ENCODE measurements at places on chromosomes 16 and 17. TPM values are rescaled to one million over a fixed set of nuclear protein-coding genes. Genes with fewer than 3 reads are reported as not detected.
A peak's percentile ranks its signal among the peaks of the same experiment; 100 is the strongest.

- DNase-seq = no peak
Measured at GRCh38 chr17:42695500-42695899, 13.2 kb downstream of the CNTNAP1 start.

GRCh38 chr16:11181899-11182279 is 74.1 kb downstream of the SOCS1 start:
- DNase-seq = no peak

DNA sequence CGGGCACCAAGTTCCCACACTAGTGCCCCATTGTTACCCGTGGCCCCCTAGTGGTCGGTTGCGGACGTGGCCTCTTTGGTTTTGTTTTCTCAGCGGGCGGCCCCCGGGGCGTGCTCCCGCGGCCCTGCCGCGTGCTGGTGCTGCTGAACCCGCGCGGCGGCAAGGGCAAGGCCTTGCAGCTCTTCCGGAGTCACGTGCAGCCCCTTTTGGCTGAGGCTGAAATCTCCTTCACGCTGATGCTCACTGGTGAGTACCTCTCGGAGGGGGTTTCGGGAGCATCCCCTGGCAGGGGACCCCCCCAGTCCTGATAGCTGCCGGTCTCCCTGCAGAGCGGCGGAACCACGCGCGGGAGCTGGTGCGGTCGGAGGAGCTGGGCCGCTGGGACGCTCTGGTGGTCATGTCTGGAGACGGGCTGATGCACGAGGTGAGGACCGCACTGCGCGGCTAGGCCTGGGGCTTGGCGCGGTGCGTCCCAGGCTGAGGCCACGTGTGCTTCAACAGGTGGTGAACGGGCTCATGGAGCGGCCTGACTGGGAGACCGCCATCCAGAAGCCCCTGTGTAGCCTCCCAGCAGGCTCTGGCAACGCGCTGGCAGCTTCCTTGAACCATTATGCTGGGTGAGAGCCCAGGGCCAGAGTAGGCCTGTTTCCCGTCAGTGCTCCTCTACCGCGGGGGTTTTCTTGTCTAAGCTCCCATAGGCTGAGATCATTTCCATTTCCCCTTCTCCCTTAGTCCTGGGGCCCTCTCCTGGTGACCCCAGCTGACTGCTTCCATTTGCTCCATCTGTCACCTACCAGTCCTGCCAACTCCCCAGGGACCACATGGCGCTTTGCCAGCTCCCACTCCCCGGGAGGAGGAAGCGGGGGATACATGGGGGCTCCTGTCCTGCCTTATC is 1.7 kb downstream of the SPHK1 start:
- peak; percentile 52 for DNase-seq

- DNase-seq = no peak
Measured at GRCh38 chr16:86314402-86315025, 195.8 kb upstream of the FOXF1 start.

Gene CBLN1
- not detected for total RNA-seq

- DNase-seq = no peak
Measured at GRCh38 chr16:74944466-74944865, 40.5 kb downstream of the WDR59 start.

Gene SLFN12
- 25.3 TPM for total RNA-seq

DNA sequence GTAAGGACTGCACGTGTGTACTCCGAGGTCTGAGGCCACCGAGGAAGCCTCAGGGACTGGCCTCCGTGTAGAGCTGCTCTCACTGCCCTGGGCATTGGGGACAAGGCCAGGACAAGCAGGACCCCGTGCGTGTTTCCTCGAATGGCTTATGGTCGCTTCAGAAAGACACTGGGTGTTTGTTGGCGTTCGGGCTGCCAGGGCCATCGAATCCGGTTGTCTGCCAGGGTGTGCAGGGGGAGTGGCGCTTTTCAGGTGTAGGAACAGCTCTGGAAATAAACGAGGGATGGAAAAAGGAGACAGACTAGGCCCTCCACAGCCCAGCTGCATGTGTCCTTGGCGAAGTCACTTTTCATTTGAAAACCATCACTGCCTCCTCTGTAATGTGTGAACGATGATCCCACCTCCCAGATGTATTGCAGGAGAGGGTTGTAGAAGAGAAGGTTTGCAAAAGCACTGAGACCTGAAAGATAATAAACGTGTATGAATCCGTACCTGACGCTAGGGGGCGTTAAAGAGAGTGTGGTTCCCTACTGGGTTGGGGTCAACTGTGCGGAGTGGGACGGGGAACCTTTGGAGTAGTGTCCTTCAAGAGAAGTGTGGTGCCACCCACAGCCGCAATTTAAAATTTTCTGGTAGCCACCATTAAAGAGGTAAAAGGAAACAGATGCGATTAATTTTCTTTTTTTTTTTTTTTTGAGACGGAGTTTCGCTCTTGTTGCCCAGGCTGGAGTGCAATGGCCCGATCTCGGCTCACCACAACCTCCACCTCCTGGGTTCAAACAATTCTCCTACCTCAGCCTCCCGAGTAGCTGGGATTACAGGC is 2.1 kb upstream of the ZSCAN10 start:
- no peak for DNase-seq
